ENCODE measurements at places on chromosomes 3 and 15.

DNA sequence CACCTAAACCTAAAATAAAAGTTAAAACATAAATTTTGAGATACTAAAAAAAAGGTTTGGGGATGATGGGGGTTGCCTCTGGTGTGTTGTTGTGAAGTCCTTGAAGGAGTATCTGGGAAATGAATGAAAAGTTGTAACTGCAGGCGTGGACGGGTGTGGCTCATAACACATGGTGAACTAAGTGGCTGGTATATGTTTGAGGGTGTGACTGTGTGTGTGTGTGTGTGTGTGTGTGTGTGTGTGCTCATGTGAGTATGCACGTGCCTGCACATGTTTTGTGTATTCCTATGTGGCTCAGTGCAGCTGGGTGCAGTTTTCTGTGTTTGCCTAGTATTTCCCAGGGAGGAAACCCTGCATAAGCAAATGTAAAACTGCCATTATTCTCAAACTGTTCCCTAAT is 229.9 kb upstream of the TRIM42 start:
- DNase-seq = no peak

GRCh38 chr3:42424911-42425310 is 14.5 kb upstream of the LYZL4 start:
- no peak for DNase-seq

GRCh38 chr15:25830844-25831451 is 32.2 kb downstream of the ATP10A start:
- no peak for DNase-seq

DNA sequence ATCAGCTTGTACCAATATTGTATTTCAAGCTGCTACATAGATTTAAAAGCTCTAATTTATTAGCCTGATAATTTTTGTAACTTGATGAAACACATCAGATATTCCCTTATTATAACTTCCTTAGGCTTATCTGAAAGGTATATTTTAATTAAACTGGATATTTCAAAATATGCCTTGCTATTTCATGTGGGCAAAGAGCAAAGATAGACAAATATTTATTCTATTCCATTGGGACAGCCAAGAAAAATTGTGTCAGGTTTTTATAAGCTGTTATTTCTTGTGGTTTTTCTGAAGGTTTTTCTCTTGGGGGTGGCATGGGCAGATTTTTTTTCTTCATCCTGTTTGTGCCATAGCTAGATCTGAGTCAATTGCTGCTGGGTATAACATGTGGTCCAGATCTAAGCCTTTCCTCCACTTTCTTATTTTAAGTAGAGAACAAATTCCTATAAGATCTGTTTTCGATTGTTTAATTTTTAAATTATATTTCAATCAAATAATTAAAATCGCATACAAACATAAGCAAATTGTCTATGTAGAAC is 249.5 kb downstream of the NAALADL2 start:
- DNase-seq = no peak

DNA sequence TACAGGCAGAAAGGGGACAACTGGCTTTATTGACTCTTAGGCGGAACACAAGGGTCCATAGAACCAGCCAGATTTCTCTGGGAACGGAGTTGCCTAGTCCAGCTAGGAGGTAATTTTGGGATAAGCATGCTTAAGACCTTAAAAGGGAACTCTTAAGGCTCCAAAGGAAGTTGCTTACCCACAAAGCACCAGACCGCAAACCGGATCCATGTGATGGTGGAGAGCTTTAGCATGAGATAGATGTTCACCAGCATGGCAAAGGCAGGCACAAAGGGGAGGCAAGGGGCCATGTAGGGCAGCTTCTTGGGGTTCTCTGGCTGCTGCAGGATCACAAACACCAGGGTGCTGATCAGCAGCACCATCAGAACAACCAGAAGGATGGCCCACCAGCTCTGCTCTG is 61.4 kb downstream of the CLDN11 start:
- no peak for DNase-seq

- no peak for DNase-seq
These were observed 49.4 kb upstream of the SYNPR start for GRCh38 chr3:63228677-63229076.

GRCh38 chr3:177382944-177383343 is 185.7 kb upstream of the TBL1XR1 start:
- no peak for DNase-seq

GRCh38 chr15:73633991-73634495 is 854 bp upstream of the NPTN start:
- no peak for DNase-seq

DNA sequence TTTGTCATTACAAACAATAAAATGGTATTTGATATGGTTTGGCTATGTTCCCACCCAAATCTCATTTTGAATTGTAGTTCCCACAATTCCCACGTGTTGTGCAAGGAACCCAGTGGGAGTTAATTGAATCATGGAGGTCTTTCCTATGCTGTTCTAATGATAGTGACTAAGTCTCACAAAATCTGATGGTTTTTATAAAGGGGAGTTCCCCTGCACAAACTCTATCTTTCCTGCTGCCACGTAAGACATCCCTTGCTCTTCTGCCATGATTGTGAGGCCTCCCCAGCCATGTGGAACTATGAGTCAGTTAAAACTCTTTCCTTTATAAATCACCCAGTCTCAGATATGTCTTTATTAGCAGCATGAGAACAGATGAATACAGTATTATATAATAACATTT is 15.4 kb upstream of the AADAC start:
- DNase-seq = no peak

- no peak for DNase-seq
These were observed 78.3 kb downstream of the B3GALNT1 start for GRCh38 chr3:161026612-161027510.

DNA sequence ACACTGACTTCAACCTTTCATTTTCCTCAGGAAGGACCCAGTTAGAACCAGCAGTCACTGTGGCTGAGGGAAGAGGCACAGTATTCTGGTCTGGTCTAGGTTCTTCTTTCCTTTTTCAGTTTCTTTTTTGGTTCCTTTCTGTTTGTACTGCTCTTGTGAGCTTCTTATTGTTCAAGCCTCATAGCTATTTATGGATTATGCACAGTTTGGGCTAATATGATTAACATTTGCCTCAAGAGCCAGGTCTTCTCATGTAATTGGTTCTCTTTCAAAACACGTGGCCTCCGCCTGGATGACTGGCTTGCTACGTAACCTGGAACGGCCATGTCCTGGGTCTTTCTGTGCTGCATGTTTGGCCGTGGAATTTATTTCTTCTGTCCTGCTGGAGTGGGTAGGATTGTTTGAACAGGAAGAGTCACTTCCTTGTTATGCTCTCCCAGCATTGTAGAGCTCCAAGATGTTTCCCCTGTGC is 43.3 kb downstream of the RBMS3 start:
- no peak for DNase-seq

GRCh38 chr15:50248994-50249582 is 16.4 kb downstream of the HDC start:
- no peak for DNase-seq

DNA sequence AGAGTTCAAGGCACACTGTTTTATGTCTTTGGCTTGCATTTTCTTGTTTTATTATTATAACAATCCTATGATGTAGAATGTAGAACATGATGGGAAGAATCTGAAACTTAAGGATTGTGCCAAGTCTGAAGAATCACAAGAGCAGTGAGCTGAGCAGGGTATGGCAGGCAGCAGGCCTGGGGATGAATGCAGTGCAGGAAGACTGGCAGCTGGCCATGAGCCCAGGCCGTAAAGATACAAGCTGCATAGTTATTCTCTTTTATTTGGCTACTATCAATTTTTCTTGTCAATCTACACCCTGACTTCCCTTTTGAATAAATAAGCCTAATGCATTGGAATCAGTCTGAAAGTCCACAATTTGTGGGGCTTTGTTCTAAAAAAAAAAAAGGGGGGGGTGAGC is 89.6 kb upstream of the ARPP21 start:
- DNase-seq = no peak

DNA sequence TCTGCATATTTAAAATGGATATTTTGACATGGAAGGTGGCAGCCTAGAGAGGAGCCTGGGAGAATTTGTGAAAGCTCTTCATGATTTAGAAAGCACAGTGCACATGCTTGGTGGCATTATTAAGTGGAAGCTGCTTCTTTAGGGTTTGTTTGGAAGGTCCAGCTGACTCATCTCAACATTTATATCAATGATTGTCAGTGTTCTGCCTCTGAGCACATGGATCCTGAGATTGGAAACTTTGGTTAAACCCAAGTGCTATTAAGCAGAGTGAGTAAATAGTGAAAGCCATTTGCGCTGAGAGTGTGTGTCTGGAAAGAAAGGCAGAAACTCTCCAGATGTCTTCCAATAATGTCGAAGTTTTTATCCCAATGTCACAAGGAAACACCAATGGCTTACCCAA is 7.4 kb downstream of the NOX5 start:
- no peak for DNase-seq

DNA sequence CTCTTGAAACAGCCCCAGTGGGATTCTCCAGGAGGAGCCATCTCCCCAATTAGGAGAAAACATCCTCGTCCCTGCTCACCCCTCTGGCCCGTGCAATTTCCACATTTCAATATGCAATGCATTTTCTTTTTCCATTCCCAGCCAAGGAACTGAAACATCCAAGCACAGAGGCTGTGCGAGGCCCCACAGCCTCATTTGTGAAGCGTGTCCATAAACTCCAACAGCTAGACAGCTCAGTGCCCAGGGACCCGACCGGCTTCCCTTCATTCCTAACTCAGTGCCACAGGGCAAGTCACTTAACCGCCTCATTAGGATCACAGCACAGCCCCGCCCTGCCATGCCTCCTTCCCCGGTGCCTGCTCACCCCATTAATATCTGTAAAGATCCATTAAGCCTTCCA is 204.2 kb upstream of the IGF1R start:
- DNase-seq = no peak

- no peak for DNase-seq
These were observed 21.3 kb upstream of the LRRC58 start for GRCh38 chr3:120370463-120370862.

GRCh38 chr15:57607570-57608000 is 15.9 kb downstream of the MYZAP start:
- DNase-seq = no peak

- no peak for DNase-seq
These were observed 134.3 kb downstream of the TIGIT start for GRCh38 chr3:114428044-114428595.

DNA sequence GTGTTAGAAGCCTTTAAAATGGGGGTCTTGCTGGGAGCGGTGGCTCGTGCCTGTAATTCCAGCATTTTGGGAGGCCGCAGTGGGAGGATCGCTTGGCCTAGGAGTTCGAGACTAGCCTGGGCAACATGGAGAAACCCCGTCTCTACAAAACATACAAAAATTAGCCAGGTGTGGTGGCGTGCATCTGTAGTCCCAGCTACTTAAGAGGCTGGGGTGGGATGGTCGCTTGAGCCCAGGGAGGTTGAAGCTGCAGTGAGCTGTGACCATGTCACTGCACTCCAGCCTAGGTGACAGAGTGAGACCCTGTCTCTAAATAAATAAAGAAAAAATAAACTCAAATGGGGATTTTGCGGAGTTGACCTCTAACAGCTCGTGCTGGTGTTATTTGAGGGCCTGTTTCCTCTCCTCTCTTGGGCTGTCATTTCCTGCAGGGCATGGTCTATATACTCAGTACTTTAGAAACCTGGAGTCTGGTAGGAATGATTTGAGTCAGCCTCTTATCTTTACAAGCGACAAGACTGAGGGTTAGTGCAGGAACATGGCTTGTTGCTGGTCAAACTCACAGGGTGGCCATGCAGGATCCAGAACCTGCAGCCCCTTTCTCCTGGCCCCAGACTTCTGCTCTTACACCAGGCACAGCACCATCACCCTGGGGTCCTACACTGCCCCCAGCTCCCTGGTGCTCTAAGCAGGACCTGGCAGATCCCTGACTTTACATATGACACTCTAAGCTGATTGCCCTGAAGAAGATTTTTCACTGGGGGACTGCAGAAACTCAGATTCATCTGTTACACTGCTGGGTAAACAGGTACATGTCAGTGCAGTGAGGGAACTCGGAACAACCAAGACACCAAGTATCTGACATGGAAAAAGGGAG is 15.1 kb downstream of the EHD4 start:
- DNase-seq = no peak

DNA sequence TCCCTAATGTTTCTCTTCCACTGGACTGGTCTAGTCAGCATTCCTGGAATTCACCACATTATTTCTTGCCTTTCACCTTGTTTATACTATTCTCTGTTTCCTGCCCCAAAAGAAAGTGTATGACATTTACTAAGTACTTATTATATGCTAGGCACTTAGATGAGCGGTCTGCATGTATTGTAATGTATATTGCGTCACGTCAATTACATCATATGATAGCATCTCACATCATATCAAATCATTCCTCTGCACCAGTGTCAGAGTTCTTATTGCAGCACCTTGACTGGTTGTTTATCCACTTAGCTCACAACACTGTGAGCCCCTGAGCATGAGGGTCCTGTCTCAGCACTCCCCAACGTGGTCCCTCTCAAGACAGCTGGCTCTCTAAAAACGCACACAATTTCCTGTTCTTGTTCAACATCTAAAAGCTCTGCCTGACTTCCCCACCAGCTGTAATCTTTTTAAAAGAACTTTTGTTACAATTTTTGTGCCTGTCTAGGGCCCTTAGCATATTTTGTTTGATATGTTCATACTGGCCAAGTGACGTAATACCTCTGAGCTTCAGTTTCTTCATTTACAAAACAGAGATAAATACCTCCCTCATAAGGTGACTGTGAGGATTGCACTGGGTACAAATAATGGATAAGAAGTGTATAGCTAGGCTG is 58.8 kb downstream of the ARHGAP31 start:
- DNase-seq = no peak

DNA sequence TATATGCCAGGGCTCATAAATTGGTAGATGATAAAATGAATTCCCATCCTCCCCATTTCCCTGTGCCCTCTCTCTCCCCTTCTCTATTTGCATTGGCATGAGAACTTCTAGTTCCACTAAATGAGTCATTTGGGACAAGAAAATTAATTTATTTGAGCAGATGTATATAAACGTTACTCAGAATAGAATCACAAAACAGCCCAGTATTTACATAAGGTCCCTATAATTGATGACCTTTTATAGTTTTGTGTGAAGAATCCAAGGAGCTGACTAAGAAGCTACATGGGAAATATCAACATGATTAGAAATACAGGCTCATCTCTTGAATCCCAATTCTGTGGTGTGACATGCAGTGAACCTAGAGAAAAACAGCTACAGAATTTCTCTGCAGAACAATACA is 617.7 kb upstream of the NR2F2 start:
- no peak for DNase-seq

DNA sequence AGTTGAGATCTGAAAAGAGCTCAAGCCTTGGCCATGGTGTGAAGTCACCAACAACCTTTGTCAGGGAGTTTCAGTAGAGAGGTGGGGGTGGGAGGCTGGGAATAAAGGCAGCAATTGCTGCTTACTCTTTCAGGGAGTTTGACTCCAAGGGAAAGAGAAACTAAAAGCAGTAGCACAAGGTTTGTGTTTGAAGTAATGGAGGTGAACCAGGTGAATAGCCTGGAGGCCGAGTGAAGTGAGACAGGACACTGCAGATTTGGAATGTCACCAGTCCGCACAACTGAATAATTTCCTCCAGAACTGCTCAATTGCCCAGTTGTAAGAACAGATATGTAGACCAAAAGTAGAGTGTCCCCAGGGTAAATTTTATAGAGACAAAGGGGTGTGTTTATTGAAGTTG is 44.1 kb downstream of the CD86 start:
- DNase-seq = no peak

- peak; percentile 35 for DNase-seq
These were observed 26.6 kb downstream of the ACSBG1 start for GRCh38 chr15:78207641-78208340.
